ENCODE measurements at places on chromosomes 2 and 18. TPM values are rescaled to one million over a fixed set of nuclear protein-coding genes. Genes with fewer than 3 reads are reported as not detected.
A peak's percentile ranks its signal among the peaks of the same experiment; 100 is the strongest.

- no peak for DNase-seq
- peak overlapping the region; percentile 93 for H3K27ac ChIP-seq
- peaks cover 47% of the 10 kb centered on the region for H3K4me1 ChIP-seq
- H3K27me3 ChIP-seq: no peaks in the 10 kb centered on the region
- H3K4me3 ChIP-seq: peak overlapping the region; percentile 50
These were observed 210.0 kb downstream of the KLHL29 start for GRCh38 chr2:23595021-23595420.

- no peak overlapping the region for H3K27ac ChIP-seq
- H3K36me3 ChIP-seq: no peaks in the 10 kb centered on the region
- no peak for DNase-seq
- peaks cover 5% of the 10 kb centered on the region for H3K4me1 ChIP-seq
These were observed 24.5 kb downstream of the MFSD6 start for GRCh38 chr2:190432567-190433231.

DNA sequence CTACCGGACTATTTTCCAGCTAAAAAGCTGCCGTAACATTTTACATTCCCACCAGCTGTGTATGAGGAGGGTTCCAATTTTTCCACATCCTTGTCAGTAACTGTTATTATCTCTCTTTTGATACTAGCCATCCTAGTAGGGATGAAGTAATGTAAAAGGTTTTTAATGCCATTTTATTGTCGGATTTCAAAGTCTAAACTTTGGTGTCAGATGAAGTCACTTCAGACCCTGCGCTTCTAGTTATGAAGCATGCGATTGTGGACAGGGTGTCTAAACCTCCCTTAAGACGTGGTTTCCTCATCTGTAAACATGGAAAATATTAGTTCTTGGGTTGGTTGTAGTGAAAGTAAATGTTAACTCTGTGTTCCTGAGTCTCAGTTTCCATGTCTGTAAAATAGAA lies 4.7 kb downstream of the DGKD start:
- H3K36me3 ChIP-seq: no peaks in the 10 kb centered on the region
- H3K27me3 ChIP-seq: no peaks in the 10 kb centered on the region
- no peak for DNase-seq
- no peak overlapping the region for H3K27ac ChIP-seq
- peaks cover 20% of the 10 kb centered on the region for H3K4me1 ChIP-seq

GRCh38 chr2:88016960-88017779 lies 823 bp upstream of the RNU2-63P start:
- no peaks in the 10 kb centered on the region for H3K27me3 ChIP-seq
- peak overlapping the region; percentile 68 for H3K4me3 ChIP-seq
- no peak for DNase-seq
- H3K27ac ChIP-seq: peak overlapping the region; percentile 6

DNA sequence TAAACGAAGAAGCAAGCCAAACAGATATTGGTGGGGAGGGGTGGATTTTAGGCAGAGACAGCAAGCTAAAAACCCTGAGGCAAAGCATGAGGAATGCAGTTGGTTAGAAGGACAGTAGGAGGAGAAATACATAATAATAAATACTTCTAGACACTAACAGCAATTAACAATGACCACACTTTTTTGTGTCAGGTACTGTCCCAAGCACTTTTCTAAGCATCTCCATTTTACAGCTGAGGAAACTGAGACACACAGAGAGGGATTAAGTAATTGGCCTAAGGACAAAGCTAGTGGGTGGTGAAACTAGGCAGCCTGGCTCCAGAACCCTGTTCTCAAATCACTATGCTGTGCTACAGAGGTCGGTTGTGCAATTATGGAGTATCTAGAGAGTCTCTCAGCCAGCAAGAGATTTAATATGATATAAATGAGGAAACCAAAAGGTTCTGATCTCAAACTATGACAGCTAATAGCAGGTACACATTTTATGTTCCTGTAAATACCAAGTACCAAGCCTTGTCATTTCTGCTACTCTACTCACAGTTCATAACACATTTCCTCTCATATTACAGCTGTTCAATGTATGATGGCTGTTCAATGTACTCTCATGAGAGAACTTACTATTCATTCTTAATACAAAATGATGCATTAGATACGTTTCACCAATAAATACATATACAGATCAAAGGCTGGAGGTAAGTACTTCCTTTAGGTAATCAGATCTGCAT lies 5.3 kb downstream of the MAP4K3 start:
- no peaks in the 10 kb centered on the region for H3K36me3 ChIP-seq
- H3K4me1 ChIP-seq: peaks cover 78% of the 10 kb centered on the region
- peak overlapping the region; percentile 97 for H3K27ac ChIP-seq
- DNase-seq: peak; percentile 15
- H3K4me3 ChIP-seq: no peak overlapping the region

- no peak overlapping the region for H3K4me3 ChIP-seq
- H3K4me1 ChIP-seq: peaks cover 13% of the 10 kb centered on the region
These were observed 29.0 kb upstream of the EPAS1 start for GRCh38 chr2:46268196-46268595.

DNA sequence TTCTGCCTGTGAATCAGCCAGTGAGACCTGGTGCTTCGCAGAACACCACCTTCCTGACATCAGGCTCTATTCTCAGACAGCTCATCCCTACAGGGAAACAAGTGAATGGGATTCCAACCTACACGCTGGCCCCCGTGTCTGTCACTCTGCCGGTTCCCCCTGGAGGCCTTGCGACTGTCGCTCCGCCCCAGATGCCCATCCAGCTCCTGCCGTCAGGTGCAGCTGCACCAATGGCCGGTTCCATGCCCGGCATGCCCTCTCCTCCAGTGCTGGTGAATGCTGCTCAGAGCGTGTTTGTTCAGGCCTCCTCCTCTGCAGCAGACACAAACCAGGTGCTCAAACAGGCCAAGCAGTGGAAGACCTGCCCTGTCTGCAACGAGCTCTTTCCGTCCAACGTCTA lies 28.1 kb downstream of the ADNP2 start:
- DNase-seq: no peak
- no peaks in the 10 kb centered on the region for H3K27me3 ChIP-seq
- H3K4me1 ChIP-seq: no peaks in the 10 kb centered on the region
- H3K36me3 ChIP-seq: peaks cover 28% of the 10 kb centered on the region
- H3K27ac ChIP-seq: no peak overlapping the region

- H3K4me1 ChIP-seq: no peaks in the 10 kb centered on the region
- no peaks in the 10 kb centered on the region for H3K36me3 ChIP-seq
- H3K27me3 ChIP-seq: no peaks in the 10 kb centered on the region
- no peak for DNase-seq
- H3K4me3 ChIP-seq: no peak overlapping the region
These were observed 512.0 kb downstream of the CMPK2 start for GRCh38 chr2:6353669-6354068.

GRCh38 chr2:38907743-38908562 lies 18.3 kb downstream of the ARHGEF33 start:
- H3K4me1 ChIP-seq: no peaks in the 10 kb centered on the region
- H3K4me3 ChIP-seq: no peak overlapping the region
- no peaks in the 10 kb centered on the region for H3K36me3 ChIP-seq
- H3K27ac ChIP-seq: no peak overlapping the region
- H3K27me3 ChIP-seq: no peaks in the 10 kb centered on the region

DNA sequence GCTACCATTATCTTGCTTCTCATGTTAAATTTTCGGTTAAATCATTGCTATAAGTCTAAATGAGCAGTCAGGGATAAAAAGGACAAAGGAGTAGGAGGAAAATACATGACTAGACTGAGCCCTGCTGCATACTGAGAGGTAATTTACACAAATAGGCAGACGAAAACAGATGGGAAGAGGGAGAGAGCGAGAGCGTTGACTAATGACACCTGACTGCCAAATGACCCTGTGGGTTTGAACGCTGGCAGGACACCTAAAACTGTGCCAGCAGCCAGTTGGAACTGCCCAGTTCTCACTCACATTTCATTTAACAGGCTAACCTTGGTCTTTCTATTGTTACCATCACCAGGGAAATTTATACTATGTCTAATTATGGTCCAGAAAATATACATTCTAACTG lies 978.2 kb downstream of the CPS1 start:
- no peak overlapping the region for H3K27ac ChIP-seq
- no peak overlapping the region for H3K4me3 ChIP-seq
- H3K27me3 ChIP-seq: no peaks in the 10 kb centered on the region
- no peaks in the 10 kb centered on the region for H3K4me1 ChIP-seq
- H3K36me3 ChIP-seq: no peaks in the 10 kb centered on the region
- peak; percentile 7 for DNase-seq

DNA sequence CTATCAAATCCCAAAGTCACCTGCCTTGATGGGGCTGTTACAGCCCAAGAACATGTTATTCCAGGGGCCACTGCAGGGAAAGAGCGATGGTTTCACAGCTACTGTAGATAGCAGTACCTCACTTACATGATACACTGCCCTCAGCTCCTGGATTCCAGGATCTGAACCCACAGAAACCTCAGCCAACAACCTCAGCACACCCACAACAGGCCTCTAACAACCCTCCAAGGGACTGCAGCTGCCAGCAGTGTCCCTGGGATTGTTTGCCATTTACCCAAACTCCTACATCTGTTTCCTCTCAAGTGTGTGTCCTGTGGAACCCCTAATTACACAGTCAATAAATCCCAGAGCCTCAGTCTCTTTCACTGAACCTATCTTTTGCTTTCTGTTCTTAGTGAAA lies 28.2 kb downstream of the OSBPL1A start:
- H3K4me1 ChIP-seq: no peaks in the 10 kb centered on the region

GRCh38 chr2:195472501-195473234 lies 184.4 kb upstream of the SLC39A10 start:
- no peak for DNase-seq
- H3K27ac ChIP-seq: no peak overlapping the region
- H3K4me3 ChIP-seq: no peak overlapping the region
- no peaks in the 10 kb centered on the region for H3K4me1 ChIP-seq

DNA sequence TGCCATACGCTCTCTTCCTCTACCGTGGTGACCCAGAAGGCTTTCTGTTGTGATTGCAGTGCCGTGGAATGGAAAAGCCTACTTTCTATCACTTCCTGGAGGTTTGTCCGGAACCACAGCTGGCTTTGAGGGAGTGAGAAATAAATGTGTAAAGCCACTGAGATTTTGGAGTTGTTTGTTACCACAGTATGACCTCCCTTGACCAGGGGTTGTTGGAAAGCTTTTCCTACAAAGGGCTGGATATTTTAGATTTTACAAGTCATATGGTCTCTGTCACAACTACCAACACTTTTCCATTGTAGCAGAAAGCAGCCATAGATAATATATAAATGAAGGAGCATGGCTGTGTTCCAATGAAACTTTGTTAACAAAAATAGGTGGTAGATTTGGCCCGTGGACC lies 70.3 kb downstream of the VAPA start:
- H3K4me3 ChIP-seq: no peak overlapping the region
- H3K27me3 ChIP-seq: no peaks in the 10 kb centered on the region
- no peaks in the 10 kb centered on the region for H3K36me3 ChIP-seq
- H3K27ac ChIP-seq: no peak overlapping the region

DNA sequence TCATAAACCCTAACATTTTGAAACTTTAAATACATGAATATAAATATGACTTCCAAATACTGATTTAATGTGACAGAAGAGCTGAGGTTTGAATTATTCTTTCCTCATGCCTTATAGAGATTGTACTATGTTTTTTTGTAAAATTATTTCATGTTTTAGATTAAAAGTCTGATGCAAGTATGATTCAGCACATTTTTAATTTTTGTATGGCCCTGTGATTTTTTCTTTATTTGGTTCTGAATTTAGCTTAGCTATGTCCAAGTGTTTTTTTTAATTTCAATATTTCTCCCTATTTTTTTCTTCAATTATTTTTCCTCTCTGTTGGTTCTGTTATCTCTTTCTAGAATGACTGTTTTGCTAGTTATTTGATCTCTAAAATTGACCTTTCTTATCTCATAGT lies 552.1 kb downstream of the XIRP2 start:
- no peaks in the 10 kb centered on the region for H3K27me3 ChIP-seq
- H3K36me3 ChIP-seq: no peaks in the 10 kb centered on the region
- DNase-seq: no peak
- no peak overlapping the region for H3K27ac ChIP-seq
- no peak overlapping the region for H3K4me3 ChIP-seq

DNA sequence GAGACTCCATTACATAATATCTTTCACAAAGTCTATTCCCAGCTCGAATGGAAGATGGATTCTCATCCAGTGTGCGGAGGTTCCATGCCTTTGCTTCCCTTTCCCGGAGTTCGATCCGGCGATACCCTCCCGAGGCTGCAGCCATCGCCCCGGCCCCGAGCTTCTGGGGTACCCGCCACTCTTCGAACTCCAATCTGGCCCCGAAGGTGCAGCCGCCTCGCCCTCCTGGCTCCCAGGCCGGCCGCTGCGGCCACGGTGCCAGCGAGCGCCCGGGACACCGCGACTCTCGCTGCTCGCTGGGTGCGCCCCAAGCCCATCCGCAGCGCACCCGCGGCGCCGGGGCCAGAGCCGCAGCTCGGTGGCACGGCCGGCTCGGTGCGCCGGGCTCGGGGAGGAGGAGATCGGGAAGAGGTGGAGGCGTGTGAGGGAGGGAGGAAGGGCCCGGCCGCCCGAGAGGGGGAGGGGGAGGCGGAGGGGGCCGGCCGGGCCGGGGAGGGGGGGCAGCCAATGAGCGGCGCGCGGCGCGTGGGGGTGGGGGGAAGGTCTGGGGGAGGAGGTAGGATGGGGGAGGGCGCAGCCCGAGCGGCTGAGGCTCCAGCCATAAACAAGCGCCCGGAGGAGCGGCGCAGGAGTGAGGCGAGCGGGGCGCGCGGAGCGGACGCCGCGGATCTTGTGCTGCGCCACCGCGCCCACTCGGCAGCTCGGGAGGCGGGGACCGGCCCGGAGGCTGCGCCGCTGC lies at the start of gene CRIM1:
Gene CRIM1 (plus strand): TSS at position 628 of the 739 bp plus-strand sequence. CDS start 515 bp downstream, outside the sequence.
- peaks cover 29% of the 10 kb centered on the region for H3K4me1 ChIP-seq
- peak within 1 kb of the TSS; percentile 90 for H3K4me3 ChIP-seq
- H3K27me3 ChIP-seq: no peaks in the 10 kb centered on the region
- DNase-seq: peak; percentile 84
- no peaks in the 10 kb centered on the region for H3K36me3 ChIP-seq

GRCh38 chr2:85531589-85531988 lies 7.4 kb upstream of the MAT2A start:
- DNase-seq: no peak
- H3K36me3 ChIP-seq: no peaks in the 10 kb centered on the region
- H3K27ac ChIP-seq: no peak overlapping the region
- H3K27me3 ChIP-seq: no peaks in the 10 kb centered on the region
- no peaks in the 10 kb centered on the region for H3K4me1 ChIP-seq

- H3K4me1 ChIP-seq: no peaks in the 10 kb centered on the region
- no peak for DNase-seq
- peaks cover 6% of the 10 kb centered on the region for H3K27me3 ChIP-seq
- H3K27ac ChIP-seq: no peak overlapping the region
- H3K36me3 ChIP-seq: no peaks in the 10 kb centered on the region
These were observed 24.6 kb downstream of the GPR55 start for GRCh38 chr2:230900336-230900995.

- no peak for DNase-seq
- no peaks in the 10 kb centered on the region for H3K36me3 ChIP-seq
- H3K27me3 ChIP-seq: no peaks in the 10 kb centered on the region
- H3K27ac ChIP-seq: no peak overlapping the region
These were observed 1399.6 kb upstream of the ZEB2 start for GRCh38 chr2:145919477-145919876.

INHBB gene
- 23.8 TPM for total RNA-seq

TRAPPC12 gene
- 54.2 TPM for total RNA-seq

HOXD11 gene
- total RNA-seq: not detected

HOXD13 gene
- not detected for total RNA-seq

DHRS9 gene
- total RNA-seq: 0.33 TPM

UPP2 gene
- total RNA-seq: not detected

OSBPL1A gene
- 110 TPM for total RNA-seq
